ENCODE measurements at places on chromosomes 4 and X. TPM values are rescaled to one million over a fixed set of nuclear protein-coding genes. Genes with fewer than 3 reads are reported as not detected.

The GABRB1 gene
- 16.1 TPM for total RNA-seq

The GPRASP2 gene
- total RNA-seq, result 24.7 TPM

The CTAG1A gene
- not detected for total RNA-seq

The NUDT11 gene
- 13.8 TPM for total RNA-seq

The TMEM255A gene
- total RNA-seq, result not detected

The TMEM31 gene
- not detected for total RNA-seq

The LNX1 gene
- 0.36 TPM for total RNA-seq

The DDIT4L gene
- 3.9 TPM for total RNA-seq

The PAGE1 gene
- total RNA-seq, result not detected

The ARHGAP10 gene
- total RNA-seq, result 42.8 TPM

The GRIA3 gene
- not detected for total RNA-seq

The SLC26A1 gene
- total RNA-seq, result not detected

The WAS gene
- total RNA-seq, result not detected

The FRG2 gene
- total RNA-seq, result not detected

The MAGEA8 gene
- not detected for total RNA-seq

The MCF2 gene
- total RNA-seq, result not detected

The ZNF718 gene
- total RNA-seq, result 1.8 TPM

The SMIM10 gene
- 3.6 TPM for total RNA-seq

The LDOC1 gene
- total RNA-seq, result 7.2 TPM

The TEX13D gene
- not detected for total RNA-seq

The SGMS2 gene
- 57.5 TPM for total RNA-seq

The NPNT gene
- not detected for total RNA-seq

The SHOX gene
- total RNA-seq, result not detected

The ZDHHC15 gene
- not detected for total RNA-seq

The TCEAL5 gene
- not detected for total RNA-seq

The TMEM154 gene
- total RNA-seq, result 0.18 TPM

The ARHGAP6 gene
- total RNA-seq, result 1.8 TPM

The ATOH1 gene
- total RNA-seq, result not detected

The SMR3B gene
- not detected for total RNA-seq

The GRIA2 gene
- total RNA-seq, result not detected

The ADGRL3 gene
- total RNA-seq, result 2.5 TPM

The AFM gene
- total RNA-seq, result not detected

The GDPD2 gene
- total RNA-seq, result not detected

The TMPRSS11F gene
- total RNA-seq, result not detected

The RNF128 gene
- total RNA-seq, result 4.8 TPM

The FTSJ1 gene
- total RNA-seq, result 54.2 TPM

The FAM200B gene
- 16.7 TPM for total RNA-seq

The PTPN13 gene
- total RNA-seq, result 29.0 TPM

The HEPH gene
- total RNA-seq, result 23.5 TPM

The FLNA gene
- total RNA-seq, result 1,443 TPM

The HPGD gene
- not detected for total RNA-seq

The CFAP299 gene
- 1.1 TPM for total RNA-seq

The CLDN22 gene
- not detected for total RNA-seq

The CLIC2 gene
- total RNA-seq, result under 0.01 TPM

Measured in IMR-90 (cell line).